ENCODE measurements at places on chromosomes 4 and X.

GRCh38 chrX:7709845-7710244 is 133.1 kb upstream of the VCX start:
- no peak for DNase-seq

GRCh38 chrX:134526399-134526798 is 66.4 kb downstream of the HPRT1 start:
- DNase-seq = no peak

GRCh38 chr4:182245541-182246215 is 2.5 kb downstream of the TENM3 start:
- DNase-seq = no peak

GRCh38 chr4:44716597-44716996 is 9.8 kb downstream of the GNPDA2 start:
- no peak for DNase-seq

- DNase-seq = no peak
Observed at GRCh38 chr4:20356565-20356964, 104.9 kb downstream of the SLIT2 start.

GRCh38 chr4:182521011-182521410 is 277.8 kb downstream of the TENM3 start:
- no peak for DNase-seq

GRCh38 chr4:183995570-183995969 is 90.5 kb downstream of the STOX2 start:
- DNase-seq = no peak

DNA sequence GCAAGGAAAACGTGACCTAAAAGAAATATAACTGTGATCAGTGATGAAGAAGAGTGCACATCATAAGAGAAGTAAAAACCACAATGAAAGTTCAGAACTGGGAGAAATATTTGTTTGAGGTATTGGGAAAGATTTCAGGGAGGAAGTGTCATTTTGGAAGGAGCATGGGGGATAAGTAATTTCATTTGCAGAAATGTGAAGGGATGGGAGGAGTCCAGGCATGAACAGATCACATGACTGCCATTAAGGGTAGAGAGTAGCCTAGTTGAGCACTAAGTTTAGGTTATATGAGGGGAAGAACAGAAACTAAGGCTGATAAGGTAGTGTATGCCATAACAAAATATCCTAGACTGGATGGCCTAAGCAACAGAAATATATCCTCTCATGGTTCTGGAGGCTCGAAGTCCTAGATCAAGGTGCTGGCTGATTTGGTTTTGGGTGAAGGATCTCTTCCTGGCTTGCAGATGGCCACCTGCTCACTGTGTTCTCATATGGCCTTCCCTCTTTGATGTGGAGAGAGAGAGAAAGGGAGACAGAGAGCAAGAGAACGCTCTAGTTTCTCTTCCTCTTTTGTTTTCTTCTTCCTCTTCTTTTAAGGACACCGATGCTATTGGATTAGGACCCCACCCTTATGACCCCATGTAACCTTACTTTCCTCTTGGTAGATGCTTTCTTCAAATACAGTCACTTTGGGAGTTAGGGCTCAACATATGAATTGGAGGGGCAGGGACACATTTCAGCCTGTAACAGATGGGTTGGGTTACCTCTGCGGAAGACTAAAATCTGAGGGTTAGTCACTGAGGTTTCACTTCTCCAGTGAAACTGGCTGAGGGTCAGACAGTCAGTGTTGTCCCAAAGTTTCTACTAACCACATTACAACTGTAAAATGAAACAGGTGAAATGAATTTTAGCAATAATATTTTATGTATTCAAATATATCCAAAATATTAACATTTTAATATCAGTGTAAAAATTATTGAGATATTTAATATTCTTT is 77.9 kb downstream of the EGF start:
- DNase-seq = no peak

GRCh38 chrX:73758250-73758649 is 195.3 kb downstream of the CHIC1 start:
- no peak for DNase-seq

DNA sequence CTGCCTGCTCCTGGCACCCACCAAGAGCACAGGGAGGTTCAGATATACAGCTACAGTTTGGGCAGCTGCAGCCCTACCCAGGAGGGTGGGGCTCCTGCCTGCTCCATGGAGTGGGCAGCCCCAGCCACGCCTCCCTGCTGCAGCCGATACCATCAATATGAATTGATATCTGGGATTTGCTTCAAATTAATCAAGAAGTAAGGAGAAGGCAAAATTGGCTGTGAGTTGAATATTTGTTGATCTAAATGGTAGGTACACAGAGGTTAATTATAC is 31.2 kb upstream of the ZNF280C start:
- DNase-seq = no peak

- no peak for DNase-seq
Observed at GRCh38 chr4:88447371-88448095, 9.4 kb upstream of the HERC5 start.

DNA sequence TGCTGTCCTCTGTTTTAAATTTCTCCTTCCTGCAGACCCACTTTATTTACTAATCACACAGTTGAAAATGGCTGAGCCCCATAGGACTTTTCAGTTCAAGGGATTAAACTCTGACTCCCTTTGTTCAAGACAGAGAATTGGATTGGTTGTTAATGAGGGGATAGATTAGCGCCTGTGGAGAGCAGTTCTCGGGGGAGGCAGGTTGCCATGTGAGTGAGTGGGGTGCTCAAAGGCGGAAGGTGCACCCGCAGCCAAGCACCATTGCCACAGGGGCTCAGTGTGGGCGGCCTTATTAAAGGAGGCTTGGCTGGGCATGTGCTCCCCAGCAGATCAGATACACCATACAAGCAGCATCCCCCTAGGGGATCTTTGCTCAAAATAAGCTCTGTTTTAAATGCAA is 7.9 kb upstream of the CBR4 start:
- DNase-seq = no peak
